ENCODE measurements at places on chromosomes 5 and 9.

DNA sequence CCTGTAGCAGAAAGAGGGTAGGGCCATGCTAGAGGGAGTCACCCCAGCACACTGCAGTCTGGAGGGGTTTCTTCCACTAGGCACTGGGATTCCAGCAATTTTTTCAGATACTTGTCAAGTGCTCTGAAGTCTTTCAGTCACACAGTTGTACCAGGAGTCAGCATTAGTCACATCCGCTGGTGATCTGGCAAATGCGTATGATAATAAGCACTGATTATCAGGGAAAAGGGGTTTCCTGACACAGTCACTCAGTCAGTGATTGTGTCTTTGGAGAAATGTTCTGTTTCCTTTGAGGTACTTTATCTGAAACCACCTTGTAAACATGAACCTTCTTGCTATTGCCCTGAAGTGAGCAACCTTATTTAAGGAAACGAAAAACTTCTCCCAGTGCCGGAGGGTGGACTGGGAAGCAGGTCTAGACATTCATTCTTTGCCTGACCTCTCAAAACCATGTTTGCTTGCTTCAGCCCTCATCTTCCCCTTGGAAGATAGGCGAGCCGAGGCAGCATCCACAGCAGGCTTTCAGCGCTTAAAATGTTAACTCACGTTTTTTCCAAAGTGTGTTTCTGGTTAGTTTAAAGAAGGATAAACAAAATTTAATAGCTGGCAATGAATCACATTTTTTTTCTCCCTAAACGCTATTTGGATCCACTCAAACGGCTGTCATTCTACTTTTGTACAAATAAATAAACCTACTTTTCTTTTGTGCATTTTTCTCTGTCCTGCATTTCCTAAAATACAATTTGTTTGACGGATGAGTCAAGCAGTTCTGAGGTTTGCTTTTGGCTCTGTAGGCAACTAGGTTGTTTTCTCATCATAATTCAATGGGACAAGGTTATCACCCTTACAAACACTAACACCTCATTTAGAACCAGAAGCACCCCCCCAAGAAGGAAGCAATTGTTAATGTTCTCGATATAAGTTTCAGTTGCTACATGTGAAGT, 77.7 kb downstream of the FOXD1 start:
- DNase-seq, result no peak

- DNase-seq, result no peak
Measured at GRCh38 chr5:81183811-81184748, 49.0 kb upstream of the CKMT2 start.

DNA sequence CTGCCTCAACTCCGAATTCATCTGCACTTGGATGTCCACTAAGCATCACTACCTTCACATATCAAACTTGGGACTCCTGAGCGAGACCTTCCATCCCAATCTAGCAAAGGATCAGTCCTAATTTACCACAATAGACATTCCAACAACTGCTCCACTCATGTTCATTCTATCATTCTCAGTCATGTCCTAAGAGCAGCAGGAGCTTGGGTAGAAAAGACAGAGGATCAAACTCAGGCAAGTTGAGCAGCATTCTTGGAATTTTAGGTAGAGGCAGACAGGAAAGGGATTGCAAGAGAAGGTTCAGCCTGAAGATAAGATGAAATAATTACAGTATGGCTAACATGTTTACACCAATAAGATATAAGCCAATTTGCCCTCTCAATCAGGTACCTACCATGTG, 51.7 kb downstream of the AUH start:
- DNase-seq, result no peak

- DNase-seq, result no peak
Measured at GRCh38 chr9:116760636-116761035, 73.5 kb downstream of the TRIM32 start.

GRCh38 chr5:53430618-53431252, 49.7 kb upstream of the FST start:
- DNase-seq, result no peak

- DNase-seq, result no peak
Measured at GRCh38 chr9:28820741-28821140, 1247.5 kb upstream of the C9orf72 start.

- no peak for DNase-seq
Measured at GRCh38 chr5:119808474-119808873, 179.1 kb downstream of the FAM170A start.
